G401 (cell line): ENCODE measurements at places on chromosomes 6 and 20. TPM values are rescaled to one million over a fixed set of nuclear protein-coding genes. Genes with fewer than 3 reads are reported as not detected.

MICB gene
- total RNA-seq = 15.0 and 18.3 TPM in 2 replicates

POPDC3 gene
- total RNA-seq = 36.4 and 37.8 TPM in 2 replicates

DSP gene
- 118 and 161 TPM in 2 replicates for total RNA-seq

RPS18 gene
- total RNA-seq = 3,510 and 5,097 TPM in 2 replicates

SLC35F1 gene
- not detected in 2 replicates for total RNA-seq

MLN gene
- total RNA-seq = 2.5 TPM in 1 of 2 replicates, not detected in the other

OR2H1 gene
- not detected in 2 replicates for total RNA-seq

SMPDL3A gene
- 0.07 and 1.2 TPM in 2 replicates for total RNA-seq

PAX1 gene
- total RNA-seq = not detected in 2 replicates

ARHGAP40 gene
- total RNA-seq = not detected in 2 replicates

CYP21A2 gene
- not detected in 2 replicates for total RNA-seq

ETV7 gene
- 1.7 and 2.7 TPM in 2 replicates for total RNA-seq

SLC29A1 gene
- 40.1 and 46.1 TPM in 2 replicates for total RNA-seq

FOXA2 gene
- not detected in 2 replicates for total RNA-seq

TRIM31 gene
- not detected in 2 replicates for total RNA-seq

C6orf58 gene
- total RNA-seq = not detected in 2 replicates

GRCh38 chr20:4604580-4604979, 117.1 kb upstream of the PRND start:
- no peak for DNase-seq

- no peak for DNase-seq
Observed at GRCh38 chr20:48019940-48020339, 234.7 kb upstream of the SULF2 start.

GRCh38 chr6:11486051-11486450, 51.5 kb upstream of the TMEM170B start:
- DNase-seq = no peak

DNA sequence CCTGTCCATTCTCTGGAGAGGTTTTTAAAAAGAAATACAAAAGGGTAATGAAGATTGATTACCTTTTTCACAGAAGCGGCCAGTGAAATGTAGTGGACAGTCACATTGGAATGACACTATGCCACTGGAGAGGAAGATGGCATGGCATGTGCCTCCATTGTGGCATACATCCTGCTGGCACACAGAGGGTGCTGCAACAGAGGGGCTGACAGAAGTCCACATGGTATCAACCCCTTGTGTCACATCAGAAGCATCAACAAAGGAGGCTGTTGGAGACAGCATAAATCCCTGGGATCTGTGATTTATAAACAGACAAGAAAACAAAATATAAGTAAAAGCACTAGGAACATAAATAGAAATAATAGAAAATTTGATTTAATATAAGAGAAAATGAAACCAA, 594.9 kb downstream of the PHF3 start:
- no peak for DNase-seq

GRCh38 chr20:17648791-17649730, 33.0 kb downstream of the RRBP1 start:
- peak; percentile 60 for DNase-seq

GRCh38 chr6:134691180-134691579, 258.7 kb downstream of the ALDH8A1 start:
- no peak for DNase-seq

- DNase-seq = no peak
Observed at GRCh38 chr20:43554369-43554768, 4.5 kb upstream of the SGK2 start.

DNA sequence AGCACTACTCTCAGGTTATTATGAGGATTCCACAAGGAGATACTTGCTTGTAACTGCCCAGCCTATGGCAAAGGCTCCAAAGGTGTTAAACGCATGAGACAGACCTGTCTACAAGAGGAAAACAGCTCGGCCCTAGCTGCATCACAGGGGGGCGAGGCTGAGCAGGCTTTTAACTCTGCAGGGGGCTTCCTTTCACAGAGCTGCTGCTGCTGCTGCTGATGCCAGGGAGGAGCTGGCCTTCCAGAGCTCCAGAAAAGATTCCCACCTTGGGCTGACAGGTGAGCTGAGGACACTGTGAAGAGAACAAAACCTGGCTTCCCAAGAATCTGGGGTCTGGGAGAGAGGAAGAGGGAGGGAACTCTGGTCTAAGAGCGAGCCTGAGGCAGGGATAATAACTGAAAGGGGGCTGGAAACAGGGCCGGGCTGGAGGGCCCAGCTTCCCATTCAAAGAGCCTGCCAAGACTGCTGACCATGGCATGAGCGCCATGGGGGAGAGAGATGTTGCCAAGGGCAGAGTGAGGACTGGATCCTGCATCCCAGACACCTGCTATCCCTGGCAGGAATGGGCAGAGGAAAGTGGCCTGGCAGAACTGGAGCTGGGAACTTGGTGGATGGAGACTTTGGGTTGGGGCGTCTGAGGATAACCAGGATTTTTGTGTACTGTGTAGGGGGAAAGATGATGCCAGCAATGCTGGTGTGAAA, 211.1 kb upstream of the LRFN2 start:
- peak; percentile 77 for DNase-seq

- peak; percentile 61 for DNase-seq
Observed at GRCh38 chr6:157020881-157021343, 243.7 kb downstream of the ARID1B start.

- DNase-seq = no peak
Observed at GRCh38 chr6:20572288-20572687, 38.0 kb downstream of the CDKAL1 start.

GRCh38 chr6:17501982-17502704, 98.0 kb upstream of the FAM8A1 start:
- no peak for DNase-seq

- no peak for DNase-seq
Observed at GRCh38 chr6:42979523-42980177, 669 bp upstream of the PEX6 start.

DNA sequence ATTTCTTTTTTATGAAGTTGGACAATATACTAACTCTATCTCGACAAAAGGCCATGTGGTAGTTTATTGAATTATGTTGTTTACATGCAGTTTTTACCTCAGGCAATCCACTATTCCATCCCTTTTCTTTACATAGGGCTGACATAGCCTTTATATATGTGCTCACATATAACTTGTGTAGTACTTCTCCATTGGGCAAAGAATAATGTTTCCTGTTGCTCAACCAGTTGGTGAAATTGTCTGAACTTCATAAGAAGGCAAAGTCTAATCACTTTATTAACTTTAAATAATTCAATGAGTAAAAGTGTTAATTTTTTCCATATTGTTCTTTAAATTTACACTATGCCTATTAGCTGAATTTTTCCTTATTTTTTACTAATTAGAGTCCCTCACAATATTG, 1272.1 kb downstream of the EPHA7 start:
- DNase-seq = no peak

GRCh38 chr6:12991435-12991834, 274.9 kb downstream of the PHACTR1 start:
- DNase-seq = no peak

- DNase-seq = no peak
Observed at GRCh38 chr6:77461796-77462195, 1.5 kb downstream of the HTR1B start.

DNA sequence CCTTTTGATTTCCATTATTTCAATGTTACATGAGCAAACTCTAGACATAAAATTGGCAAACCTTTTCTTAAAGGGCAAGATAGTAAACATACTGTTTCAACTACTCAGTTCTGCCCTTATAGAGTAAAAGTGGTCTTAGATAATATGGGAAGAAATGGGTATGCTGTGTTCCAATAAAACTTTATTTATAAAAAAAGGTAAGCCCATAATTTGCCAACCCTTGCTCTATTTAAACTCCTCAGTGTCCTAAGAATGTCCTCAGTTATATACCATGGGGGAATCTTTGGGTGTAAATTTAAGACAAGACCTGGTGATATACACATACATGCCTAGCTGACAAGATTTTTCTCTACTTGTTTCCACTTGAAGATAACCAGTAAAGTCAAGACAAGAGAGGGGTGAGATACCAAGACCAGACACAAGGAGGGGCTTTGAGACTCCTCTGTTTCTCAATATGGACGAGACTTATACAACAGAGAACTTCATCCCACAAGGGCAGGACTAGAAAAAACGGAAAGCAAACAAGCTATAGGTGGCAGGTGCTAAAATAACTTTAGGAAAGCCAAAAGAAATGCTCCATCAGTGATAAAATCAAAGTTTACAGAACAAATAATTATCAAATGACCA, 10.5 kb downstream of the SNX3 start:
- peak; percentile 13 for DNase-seq

- peak; percentile 39 for DNase-seq
Observed at GRCh38 chr6:152416652-152417051, 220.5 kb downstream of the SYNE1 start.

- no peak for DNase-seq
Observed at GRCh38 chr20:23285536-23285935, 65.1 kb upstream of the NXT1 start.

DNA sequence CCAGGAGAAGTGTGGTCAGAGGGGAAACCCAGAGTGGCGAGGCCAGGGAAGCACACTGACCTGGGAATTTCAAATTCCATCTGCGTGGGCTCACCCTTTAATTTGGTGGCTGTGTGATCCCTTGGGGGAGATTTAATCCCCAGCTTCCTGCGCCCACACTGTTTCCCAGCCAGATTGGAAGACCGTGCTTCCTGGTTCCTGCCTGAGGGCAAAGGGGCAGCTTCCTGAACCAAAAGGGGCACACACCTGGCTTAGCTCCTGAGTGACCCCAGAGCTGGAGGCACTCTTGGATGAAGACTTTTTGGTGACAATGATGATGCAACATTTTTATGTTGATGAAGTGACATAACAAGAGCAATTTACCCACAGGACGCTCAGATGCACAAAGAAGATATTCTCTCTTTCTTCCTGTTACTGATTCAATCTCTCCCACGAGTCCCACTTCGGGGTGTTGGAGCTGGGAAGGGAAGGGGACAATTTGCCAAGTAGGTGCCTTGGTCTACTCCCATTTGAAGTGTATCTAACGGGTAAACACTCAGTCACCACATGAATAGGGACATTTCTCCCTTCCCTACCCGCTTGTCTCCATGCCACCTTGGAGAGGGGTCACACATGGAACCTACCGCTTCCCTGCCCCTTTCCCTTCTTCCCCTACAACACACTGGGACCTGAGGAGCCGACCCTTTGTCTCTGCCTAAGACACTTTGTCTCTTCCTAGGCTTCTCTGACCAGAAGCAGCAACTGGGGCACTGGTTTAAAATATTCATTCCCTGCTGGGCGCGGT, 28.6 kb upstream of the CDKN1A start:
- DNase-seq = no peak

DNA sequence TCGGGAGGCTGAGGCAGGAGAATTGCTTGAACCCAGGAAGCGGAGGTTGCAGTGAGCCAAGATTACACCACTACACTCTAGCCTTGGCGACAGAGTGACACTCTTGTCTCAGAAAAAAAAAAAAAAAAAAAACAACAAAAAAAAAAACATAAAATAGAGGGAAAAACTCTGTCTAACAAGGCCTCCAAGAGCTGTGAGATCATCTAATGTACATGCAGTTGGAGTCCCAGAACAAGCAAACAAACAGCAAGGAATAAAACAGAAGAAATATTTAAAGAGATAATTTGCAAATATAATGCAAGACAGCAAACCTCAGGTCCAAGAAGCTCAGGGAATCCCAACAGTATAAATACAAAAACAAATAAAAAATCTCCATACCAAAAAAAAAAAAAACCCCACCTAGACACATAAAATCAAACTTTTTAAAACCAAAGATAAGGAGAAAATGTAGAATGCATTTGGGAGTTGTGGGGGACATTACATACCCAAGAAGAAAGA, 35.0 kb upstream of the CCR6 start:
- no peak for DNase-seq
